NCI-H2029 treated with DMSO at 0.1 percent for 48 hours (cell line): ENCODE measurements at places on chromosomes 1 and 21.

DNA sequence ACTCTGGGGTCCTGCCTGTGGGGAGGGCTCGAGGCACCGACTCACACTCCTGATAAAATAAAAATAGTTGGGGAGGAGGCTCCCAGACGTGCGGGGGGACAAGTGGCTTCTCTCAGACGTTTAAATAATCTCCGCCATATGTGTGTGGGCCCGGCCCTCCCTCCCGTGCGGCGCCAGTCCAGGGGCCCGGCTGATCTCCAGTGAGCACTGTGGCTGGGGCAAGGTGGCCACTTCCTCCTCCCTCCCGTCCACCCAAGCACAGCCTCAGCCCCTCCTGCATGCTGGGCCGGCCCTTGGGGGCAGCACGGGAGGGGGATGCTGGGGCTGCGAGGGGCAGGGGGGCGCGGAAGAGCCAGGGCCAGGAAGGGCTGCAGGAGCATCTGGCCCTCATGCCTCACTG, 4.0 kb upstream of the PLCH2 start:
- DNase-seq = no peak

GRCh38 chr1:164602101-164602422, 43.1 kb downstream of the PBX1 start:
- DNase-seq = peak; percentile 77

GRCh38 chr1:5747426-5748285, 244.6 kb downstream of the NPHP4 start:
- DNase-seq = no peak

DNA sequence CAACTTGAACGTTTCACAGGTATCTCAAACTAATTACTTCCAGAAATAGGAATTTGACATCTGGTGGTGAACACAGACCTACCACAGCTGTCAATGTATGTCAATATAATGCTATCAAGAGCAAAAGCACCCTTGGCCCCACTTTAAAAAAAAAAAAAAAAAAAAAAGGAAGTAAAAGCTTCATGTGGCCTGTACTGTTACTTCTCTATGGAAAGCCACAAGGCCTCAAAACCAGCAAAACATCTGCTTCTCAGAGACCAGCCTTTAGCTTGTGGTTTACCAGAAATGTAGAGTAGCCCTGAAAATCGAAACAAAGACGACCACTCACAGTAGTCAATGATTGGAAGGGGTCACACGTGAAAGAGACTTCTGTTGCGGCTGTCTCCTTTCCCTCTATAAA, 109.6 kb downstream of the SLC45A1 start:
- DNase-seq = no peak

- peak; percentile 47 for DNase-seq
Measured at GRCh38 chr1:160837558-160838205, 25.0 kb downstream of the CD244 start.

DNA sequence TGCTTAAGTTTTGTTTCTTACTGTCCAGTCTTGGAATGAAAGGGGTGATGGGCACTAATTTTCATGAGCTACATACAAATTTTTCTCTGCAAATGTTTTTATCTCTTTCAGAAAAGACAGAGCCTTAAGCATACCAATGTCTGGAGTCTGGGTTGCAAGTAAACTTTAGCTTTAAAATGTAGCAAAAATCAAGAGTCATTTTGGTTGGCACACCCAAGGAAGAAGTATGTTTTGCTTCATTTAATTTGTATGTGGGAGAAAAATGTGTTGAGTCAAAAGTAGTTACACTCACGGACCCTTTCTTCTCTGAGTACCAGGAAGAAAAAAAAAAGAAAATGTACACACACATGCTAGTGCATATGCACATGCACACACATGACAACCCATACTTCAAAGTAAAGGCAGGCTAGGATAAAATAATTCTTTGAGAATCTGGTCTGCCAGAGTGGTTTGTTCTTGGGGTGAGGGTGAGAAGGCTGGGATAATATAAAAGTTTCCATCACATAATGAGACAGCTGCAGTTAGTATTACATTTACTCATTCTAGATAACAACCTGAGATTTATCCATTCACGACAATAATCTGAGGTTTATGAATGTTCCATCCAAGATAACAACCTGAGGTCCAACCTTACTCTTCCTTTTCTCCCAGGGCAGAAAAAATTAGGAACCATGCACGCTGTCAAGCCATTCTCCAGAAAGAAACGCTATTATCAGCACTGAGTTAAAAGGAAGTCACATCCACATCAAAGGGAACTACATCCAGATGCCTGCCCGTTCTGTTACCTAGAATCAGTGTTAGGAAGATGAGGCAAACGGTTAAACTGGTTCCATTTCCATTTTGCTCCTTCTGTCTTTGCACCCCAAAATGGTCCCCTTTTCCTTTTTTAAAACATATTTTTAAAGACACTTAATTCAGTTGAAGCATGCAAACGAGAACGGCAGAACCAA, 9.3 kb downstream of the DPYD start:
- no peak for DNase-seq

GRCh38 chr1:74425676-74426075, 86.7 kb downstream of the LRRC53 start:
- no peak for DNase-seq

DNA sequence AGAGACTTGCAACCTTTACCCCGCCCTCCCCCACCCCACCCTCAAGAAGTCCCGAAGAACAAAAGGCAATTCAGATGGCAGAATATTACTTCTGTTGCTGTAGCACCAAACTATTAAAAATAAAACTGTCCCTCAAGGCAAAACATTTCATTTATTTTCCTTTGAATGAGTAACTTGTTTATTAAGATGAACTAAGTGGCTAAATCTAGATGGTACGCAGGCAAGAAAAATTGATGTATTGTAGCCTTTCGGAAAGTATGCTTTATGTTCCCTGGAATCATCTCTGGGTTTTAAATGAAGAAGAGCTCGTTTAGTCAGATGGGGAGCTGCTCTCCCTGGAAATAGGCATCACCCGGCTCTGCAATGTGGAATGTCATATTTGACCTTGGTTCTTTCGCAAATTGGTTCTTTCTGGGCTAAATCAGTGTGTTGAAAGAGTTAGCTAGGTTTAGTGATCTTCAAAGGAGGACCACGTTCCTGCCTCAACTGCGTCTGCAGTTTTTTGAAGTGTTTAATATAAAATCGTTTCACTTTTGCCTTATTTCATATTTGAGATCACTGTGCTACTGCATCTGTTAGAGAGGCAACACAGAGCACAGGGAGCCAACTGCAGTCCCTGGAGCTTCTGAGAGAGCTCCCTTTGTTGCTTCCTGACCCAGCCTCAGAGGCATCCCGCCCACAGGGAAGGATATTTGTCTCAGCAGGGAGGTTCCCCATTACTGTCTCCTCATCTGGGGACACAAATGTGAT, 61.8 kb downstream of the KIF26B start:
- no peak for DNase-seq

GRCh38 chr1:2295526-2295925, 67.4 kb downstream of the SKI start:
- no peak for DNase-seq

GRCh38 chr1:246333855-246334254, 173.2 kb downstream of the SMYD3 start:
- no peak for DNase-seq

GRCh38 chr1:84254703-84255238, 46.7 kb upstream of the SAMD13 start:
- DNase-seq = no peak

GRCh38 chr1:69413129-69413528, 154.6 kb upstream of the LRRC7 start:
- DNase-seq = no peak

DNA sequence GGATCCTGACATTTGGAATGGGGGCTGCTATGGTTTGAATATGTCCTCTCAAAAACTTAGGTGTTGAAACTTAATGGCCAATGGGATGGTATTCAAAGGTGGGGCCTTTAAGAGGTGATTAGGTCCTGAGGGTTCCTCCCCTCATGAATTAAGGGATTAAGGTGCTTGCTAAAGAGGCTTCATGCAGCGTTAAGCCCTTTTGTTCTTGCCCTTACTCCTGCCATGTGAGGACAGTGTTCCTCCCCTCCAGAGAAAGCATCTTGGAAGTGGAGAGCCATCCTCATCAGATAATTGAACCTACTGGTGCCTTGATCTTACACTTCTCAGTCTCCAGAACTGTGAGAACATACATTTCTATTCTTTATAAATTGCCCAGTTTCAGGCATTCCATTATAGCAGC, 146.6 kb downstream of the KCNJ6 start:
- DNase-seq = no peak

GRCh38 chr1:1430992-1431844, 4.3 kb upstream of the VWA1 start:
- DNase-seq = no peak

- DNase-seq = no peak
Measured at GRCh38 chr1:110542725-110543124, 23.8 kb upstream of the KCNA10 start.

DNA sequence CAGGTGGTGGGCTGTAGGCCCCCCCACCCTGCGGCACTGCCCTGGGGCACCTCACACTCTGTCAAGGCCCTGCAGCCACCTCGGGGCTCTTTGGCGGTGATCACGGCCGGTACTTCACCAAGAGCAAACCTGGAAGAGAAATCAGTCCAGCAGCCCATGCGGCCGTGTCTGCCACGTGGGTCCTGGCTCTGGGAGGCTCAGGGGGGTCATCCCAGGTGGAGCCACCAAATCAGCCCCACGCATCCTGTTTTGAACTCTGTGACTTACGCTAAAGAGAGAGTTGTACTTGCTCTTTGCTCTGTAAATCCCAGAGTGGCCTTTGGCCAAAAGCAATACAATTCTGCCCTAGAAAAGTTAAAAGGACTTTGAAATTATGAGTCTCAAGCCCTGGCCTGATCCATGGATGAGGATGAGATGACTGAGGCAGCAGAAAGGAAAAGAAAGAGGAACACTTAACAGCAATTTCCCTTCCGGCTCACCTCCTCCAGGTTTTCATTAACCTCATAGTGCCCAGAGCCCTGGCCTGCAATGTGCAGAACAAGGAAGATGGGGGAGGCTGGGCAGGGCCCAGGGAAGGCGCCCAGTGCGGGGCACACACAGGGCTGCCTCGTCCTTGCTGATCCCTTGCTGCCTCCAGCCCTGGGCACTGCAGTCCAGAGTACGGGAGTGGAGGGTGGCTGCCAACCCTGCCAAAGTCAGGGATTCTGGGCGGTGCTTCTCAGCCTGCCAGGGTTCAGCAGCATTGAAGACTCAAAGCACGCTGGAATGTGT, 337.0 kb downstream of the MATN1 start:
- no peak for DNase-seq

GRCh38 chr21:41180752-41181151, 12.8 kb downstream of the BACE2 start:
- no peak for DNase-seq

GRCh38 chr1:32906654-32907053, 5.5 kb upstream of the TMEM54 start:
- no peak for DNase-seq

DNA sequence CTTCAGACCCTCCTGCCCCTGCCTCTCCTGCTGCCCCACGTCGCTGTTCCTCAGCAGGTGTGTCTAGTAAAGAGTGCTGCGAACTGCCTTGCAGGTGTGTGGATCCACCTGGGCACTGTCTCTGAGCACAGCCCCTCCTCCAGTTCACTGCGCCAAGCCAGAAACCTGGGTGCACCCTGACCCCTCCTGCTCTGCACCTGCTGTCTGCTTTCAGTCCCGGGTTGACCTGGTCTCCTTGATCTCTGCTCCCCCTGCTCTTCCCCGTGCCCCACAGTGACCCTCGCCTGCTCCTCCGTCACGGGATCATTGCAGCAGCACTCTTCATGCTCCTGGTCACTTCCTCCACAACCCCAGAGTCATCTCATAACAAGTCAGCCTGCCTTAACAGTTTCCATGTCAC, 6.5 kb downstream of the A3GALT2 start:
- DNase-seq = no peak

GRCh38 chr1:103156966-103157365, 48.6 kb upstream of the COL11A1 start:
- DNase-seq = no peak

DNA sequence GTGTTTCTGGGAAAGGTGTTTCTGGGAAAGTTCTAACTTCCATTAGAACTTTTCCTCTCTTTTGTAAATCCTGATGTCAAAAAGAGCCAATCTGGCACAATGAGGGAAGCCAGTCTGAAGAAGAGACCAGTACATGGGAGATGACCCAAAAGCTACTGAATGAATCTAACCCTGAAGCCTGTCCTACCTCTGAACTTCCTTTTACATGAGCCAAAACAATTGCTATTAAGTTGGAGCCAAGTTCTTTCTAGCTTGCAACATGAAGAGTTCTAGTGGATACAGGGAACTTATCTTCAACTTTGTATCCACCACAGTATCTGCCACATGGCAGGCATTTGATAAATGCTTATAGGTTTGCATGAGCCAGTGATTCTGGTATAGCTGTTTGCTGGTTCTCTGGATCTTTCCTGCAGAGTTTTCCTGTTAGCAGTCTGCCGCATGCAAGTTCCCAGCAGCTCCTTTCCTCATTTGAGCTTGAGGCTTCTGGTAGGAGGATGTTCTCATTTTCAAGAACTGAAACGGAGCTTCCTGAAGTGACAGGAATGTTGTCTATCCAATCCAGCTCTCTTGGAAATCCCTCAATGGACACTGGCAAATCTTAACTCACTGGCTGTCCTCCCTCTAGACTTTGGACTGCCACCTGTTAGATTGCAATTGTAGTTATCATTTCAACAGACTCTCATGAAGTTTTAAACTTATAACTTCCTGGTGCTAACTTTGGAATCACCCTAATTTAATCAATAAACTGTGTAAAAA, 73.1 kb upstream of the LPGAT1 start:
- DNase-seq = no peak

GRCh38 chr1:16012590-16013219, 5.1 kb downstream of the HSPB7 start:
- no peak for DNase-seq

DNA sequence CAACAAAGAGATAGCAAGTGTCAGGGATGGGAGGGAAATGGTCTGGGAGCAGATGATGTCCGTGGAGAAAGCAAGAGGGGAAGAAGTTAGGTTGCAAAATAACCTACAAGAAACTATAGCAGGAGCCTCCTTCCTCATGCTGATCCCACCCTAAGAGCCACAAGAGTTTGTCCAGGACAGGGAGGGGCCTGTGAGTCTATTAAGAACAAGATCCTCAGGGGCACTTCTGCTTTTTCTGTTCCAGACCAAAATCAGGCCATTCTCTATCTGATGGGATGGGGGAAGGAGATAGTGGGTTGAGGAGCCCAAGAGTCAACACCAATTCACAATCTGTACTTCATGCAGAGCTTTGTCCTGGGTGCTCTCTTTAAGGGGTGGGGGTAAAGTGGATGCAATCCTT, 7.7 kb upstream of the ATP1A4 start:
- no peak for DNase-seq

DNA sequence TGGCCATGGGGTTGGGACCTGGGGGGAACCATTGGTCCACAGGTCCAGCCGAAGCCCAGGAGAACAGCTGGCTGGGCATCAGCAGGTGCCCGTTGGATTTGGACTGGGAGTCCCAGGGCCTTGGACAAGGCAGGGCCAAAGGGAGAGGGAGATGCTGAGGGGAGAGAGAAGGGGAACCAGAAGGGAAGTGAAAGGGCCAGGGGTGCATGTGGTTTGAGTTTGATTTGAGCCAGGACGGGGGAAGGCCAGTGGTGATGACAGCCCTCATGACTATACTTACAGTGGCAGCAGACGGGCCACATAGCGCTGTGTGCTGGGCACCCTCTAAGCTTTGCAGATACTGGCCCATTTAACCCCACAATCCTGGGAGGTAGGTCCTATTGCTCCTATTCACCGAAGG, 18.8 kb downstream of the AGRN start:
- DNase-seq = no peak

GRCh38 chr1:235932090-235932510, 65.4 kb upstream of the LYST start:
- DNase-seq = no peak
